Uterus (tissue), 4 donors: ENCODE measurements at places on chromosomes 6 and 20. TPM values are rescaled to one million over a fixed set of nuclear protein-coding genes. Genes with fewer than 3 reads are reported as not detected.

Gene SPINT3
- total RNA-seq = not detected

Gene LTB
- total RNA-seq = 1.5 TPM

Gene SLC25A27
- total RNA-seq = 47.2 TPM

Gene MUC21
- total RNA-seq = 0.59 TPM

Gene EYS
- not detected for total RNA-seq

Gene GTSF1L
- not detected for total RNA-seq

Gene TNNC2
- not detected for total RNA-seq

Gene CTAGE9
- total RNA-seq = not detected

Gene GPR6
- not detected for total RNA-seq

Gene FRK
- total RNA-seq = 1.8 TPM

Gene MATN4
- total RNA-seq = not detected

Gene ACTL10
- 1.4 TPM for total RNA-seq

GRCh38 chr20:14412065-14412681 is 74.8 kb upstream of the FLRT3 start:
- no peak for DNase-seq

- no peak for DNase-seq
Observed at GRCh38 chr6:44162876-44163625, 4.4 kb downstream of the CAPN11 start.

DNA sequence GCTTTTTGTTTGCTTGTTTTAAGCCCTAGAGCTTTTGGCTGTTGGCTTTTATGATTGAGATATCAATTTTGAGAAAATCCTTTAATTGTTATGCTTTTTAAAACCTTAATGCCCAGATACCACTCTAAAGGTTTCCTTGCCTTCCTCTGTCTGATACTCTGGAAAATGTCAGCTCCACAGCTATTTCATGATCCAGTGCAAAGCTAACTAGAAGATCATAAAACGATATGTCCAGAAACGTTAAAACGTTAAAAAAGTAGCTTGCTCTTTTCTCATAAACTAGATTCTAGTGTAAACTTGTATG is 189.5 kb upstream of the TENT5A start:
- DNase-seq = no peak

GRCh38 chr20:50590348-50590664 is 80.1 kb downstream of the PTPN1 start:
- DNase-seq = no peak

- no peak for DNase-seq
Observed at GRCh38 chr6:56144538-56145324, 102.6 kb downstream of the COL21A1 start.

DNA sequence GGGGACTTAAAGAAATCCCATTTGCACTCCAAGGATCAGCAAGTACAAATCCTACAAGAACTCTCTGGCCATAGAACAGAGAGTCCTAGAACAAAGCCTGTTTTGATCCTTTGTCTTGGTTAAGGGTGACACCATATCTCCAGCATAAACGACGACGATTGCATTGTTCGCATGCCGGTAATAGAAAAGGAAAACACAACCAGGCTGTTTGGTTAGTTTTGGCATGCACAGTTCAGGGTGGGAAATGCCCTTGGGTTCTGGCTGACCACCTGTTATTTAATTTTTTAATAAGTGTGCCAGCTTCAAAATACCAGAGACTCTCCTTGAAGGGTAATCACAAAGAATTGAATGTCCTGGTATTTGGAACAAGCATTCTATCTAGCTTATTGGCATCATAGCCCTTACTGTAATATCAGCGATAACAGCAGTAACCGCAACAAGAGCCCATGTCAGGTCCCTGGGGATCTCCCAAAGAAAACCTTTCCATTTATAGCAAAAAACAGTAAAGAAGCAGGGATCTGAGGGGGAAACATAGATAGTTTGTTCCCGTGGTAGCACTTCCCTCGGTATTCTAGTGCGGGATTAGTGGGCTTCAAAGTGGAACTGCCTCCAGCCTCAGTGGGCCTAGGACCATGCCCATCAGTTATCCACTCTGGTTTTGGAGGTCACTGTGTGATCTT is 77.1 kb downstream of the TMEM170B start:
- DNase-seq = no peak

DNA sequence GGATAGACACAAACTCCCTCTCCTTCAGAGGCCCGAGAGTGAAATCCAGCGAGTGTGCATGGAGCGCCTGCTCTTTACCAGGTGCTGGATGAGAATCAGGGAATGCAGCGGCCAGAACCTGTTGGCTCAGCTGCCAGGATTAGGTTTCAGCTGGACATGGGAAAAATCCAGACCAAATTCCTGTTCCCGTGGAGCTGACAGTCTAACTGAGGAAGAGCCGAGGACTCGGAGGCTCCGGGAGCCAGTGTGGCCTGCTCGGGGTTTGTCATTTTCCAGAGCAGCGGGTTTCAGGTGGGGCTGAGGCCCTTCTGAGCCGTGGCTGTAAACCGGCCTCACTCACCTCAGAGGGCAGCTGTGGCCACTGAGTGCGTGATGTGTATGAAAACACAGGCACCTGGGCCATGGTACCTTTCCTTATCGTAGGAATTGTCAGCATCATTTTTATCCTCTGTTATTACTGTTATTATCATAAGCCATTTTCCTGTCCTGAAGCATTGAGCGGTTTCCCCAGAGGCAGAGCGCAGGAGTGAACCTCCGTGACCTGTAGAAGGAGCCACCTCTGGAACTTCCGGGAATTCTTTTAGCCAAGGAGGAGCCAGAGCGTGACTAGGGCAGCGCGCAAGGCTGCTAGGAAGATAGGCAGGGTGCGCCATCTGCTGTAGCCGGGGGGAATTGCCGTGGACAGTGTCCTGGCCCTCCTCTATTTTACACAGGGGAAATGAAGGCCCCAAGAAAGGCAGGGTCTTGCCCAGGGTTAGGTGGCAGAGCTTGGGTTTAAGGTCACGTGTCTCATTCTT is 27.3 kb downstream of the PKIG start:
- peak; percentile 90 for DNase-seq

GRCh38 chr6:82954937-82955577 is 110.6 kb downstream of the UBE3D start:
- no peak for DNase-seq

GRCh38 chr20:61497029-61497627 is 245.1 kb downstream of the CDH4 start:
- no peak for DNase-seq

DNA sequence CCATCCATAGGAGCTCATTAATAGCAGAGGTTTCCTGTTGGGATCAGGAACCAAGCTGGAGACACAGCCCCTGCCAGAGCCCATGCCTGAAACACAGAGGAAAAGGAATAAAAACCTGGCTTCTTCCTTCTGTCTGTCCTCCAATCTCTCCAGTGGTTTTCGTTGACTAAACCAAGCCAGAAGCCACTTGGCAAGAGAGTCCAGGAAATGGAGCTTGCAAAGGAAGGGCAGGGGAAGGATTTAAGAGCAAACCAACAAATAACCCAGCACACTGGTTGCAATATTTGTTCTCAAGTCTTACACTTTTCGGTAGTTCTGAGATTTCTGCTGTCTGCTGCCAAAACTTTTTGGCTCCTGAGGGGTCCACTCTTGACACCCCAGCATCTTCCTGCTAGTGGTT is 137.0 kb upstream of the BMP2 start:
- no peak for DNase-seq
